ENCODE measurements at places on chromosomes 12 and 14.

DNA sequence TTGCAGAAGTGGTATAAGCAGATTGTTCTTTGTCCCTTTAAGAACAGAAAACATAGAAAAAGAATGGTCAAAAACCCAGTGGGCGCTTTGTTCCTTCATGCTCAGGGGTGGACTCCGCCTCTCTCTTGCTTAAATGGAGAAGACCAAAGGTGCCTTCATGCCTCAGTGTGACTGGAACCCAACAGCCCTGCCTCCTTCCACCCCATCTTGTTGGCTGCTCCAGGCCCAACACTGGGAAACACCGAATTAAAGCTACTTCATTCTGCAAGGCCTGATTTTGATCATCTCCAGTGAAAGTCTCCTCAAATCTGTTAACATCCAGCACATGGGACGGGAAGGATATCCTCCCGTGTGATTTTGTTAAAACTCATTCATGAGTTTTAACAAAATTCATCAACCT lies 103.7 kb downstream of the BCL11B start:
- no peak for DNase-seq

DNA sequence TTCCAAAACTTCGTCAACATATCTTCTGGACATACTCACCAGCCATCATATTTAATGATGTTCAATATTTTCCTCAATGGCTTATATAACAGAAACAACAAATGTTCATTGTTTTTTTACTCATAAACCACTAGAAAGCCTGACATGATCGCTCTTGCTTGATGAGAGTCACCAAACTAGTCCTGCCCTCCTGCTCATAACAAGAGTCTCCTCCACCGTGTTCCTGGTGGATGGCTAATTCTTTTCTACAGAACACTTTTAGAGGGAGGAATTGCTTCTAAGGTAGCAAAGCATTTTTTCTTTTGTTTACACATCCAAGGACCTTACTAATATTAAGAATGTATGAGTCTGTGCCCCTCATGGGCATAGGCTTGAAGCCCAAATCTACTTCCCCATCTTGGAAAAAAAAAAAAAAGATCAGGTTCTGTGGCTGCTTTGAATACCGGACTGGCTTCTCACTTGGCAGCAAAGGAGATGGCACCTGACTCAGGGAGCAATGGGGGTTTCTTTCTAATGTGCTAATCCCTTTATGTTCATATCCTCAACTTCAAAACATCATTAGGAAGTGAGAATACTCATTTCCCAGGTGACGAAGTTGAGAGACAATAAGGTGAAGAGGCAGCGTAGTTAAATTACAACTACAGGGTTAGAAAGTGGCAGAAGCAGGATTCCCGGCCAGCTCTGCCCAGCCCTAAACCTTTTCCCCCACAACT lies 188.8 kb downstream of the EPS8 start:
- DNase-seq = no peak

GRCh38 chr14:75904311-75904710 lies 77.5 kb downstream of the TGFB3 start:
- DNase-seq = no peak

- DNase-seq = no peak
Observed at GRCh38 chr14:60326274-60326673, 77.3 kb downstream of the PPM1A start.

GRCh38 chr12:53180931-53181645 lies 363 bp upstream of the CSAD start:
- peak; percentile 72 for DNase-seq

DNA sequence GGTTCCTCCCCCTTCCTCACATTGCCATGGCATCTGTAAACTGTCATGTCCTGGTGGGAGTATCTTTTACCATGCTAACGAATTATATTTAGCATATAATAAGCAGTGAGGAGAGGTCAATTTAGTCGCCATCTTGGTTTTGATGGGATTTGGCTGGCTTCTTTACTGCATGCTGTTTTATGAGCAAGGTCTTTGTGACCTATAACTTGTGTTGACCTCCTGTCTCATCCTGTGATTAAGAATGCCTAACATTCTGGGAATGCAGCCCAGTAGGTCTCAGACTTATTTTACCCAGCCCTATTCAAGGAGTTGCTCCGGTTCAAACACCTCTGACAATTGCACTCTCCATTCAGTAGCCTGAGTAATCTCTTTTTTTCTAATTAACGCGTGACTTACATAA lies 2.1 kb upstream of the EIF4B start:
- peak; percentile 32 for DNase-seq

GRCh38 chr12:50419112-50419909 lies 18.6 kb downstream of the LARP4 start:
- peak; percentile 17 for DNase-seq

- DNase-seq = no peak
Observed at GRCh38 chr14:91496790-91497189, 13.3 kb downstream of the PPP4R3A start.

- DNase-seq = peak; percentile 22
Observed at GRCh38 chr14:23284654-23285529, 1.0 kb downstream of the HOMEZ start.

- DNase-seq = peak; percentile 86
Observed at GRCh38 chr12:79407671-79408622, 282.8 kb downstream of the PAWR start.

DNA sequence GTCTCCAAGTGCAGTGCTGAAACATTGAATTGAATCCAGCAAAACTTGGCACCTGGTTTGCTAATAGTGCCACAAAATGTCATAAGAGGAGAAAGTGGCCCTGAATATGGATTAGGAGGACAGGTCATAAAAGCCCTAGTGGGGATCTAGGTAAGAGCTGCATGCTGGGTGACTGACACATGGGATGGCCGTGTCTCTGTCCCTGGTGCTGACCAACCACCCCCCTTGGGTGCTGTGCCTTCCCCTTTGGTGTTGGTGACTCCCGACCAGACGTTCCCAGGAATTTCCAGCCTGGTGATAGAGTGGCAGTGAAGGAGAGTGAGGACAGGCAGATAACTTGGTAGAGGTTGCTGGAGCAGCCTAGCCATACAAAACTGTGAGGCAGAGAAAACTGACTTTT lies 142.8 kb downstream of the VRK1 start:
- no peak for DNase-seq

- no peak for DNase-seq
Observed at GRCh38 chr12:32140877-32141276, 34.2 kb downstream of the BICD1 start.

DNA sequence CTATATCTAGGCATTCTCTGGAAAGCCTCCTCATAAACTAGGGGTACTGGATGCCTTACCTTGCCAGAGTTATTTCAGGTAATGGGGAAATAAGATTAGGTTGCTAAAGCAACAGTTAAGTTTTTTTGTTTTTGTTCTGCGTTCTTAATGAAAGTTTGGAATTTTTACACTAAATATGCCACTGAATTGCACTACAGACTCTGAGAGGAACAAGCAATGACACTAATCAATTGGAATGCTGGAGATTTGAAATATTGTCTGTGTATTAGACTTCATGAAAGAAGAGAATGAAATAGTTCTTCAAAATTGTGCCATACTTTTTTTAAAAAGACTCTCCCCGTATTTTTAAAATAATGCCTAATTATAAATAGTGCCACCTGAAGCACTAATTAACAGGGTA lies 287.8 kb downstream of the NAV3 start:
- no peak for DNase-seq

- DNase-seq = no peak
Observed at GRCh38 chr14:95495076-95495475, 21.4 kb downstream of the SYNE3 start.

DNA sequence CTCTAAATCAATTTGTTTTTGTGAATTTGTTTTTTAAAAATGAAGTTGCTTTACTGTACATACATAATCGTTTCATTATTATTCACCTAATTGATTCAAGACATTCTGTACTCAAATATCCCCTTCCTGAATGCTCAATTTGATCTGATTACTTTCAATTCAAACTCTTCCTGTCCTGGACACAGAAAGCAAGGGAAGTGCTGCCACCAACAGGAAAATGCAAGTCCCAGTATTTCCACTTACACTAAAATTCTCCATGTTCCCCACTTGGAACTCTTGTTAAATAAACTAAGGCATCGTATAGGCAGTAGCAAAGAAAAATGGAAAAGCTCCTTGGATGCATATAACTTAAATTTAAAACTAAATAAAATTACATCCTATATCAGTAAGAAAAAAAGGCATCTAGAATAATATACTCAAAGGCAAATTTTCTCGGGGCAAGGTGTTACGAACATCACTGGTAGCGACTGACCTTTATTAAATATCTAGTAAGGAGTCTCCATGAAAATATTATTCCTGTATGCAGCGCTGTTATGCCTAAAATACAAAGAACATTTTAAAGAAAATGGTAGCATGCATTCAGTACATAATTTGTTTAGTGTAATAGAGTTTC lies 72.0 kb upstream of the DBX2 start:
- DNase-seq = peak; percentile 20

DNA sequence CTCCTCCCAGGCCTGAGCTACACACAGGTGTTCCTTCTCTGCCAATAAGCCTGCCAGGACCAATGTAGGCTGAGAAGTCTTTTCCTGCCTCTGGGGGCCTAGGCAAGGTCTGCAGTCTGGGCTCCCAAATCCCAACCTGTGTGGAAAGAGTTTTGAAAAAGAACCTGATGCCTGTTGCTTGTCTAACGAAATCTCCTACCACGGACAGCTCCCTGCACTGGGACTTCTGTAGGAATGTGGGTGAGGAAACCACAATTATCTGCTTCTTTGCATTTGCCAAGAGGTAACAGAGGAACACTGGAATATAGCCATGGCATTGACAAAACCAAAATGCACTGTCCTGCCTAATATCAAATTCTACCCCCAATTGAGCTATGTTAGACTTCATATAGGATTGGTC lies 877.0 kb upstream of the TMEM132C start:
- DNase-seq = peak; percentile 30

- DNase-seq = peak; percentile 75
Observed at GRCh38 chr12:91178139-91178561, 4.5 kb downstream of the DCN start.

DNA sequence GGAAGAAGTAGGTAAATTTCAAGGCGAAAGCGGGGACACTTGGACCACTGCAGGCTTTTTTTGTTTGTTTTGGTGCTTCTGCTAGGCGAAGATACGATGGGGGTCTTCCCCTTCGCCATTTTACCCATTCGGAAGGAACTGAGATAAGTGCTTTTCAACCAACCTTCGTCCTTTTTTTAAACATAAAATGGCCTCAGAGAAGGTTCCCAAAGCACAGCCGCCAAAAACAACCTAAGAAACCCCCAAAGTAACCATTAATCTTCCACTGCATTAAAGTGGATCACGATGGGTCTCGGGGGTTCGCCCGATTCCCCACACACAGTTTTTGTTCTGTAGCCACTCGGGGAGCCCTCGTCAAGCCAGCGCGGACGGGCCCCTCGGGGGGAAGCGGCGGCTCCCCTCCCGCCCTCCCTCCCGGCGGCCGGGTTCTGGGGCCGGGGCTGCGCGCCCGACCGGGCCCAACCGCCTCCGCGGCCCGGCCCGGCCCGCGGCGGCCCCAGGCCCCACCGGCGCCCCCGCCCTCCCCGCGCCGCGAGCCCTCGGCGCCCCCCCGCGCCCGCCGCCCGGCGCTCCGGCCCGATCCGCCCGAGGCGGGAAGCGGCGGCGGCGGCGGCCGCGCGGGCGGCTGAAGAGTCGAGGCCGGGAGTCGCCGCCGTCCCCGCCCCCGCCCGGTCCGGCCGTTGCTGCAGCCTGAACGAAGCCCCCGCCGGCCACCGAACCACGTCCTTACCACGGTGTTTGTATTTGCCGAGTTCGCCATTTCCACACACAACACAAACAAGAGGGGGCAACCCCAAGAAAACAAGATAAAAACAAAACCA lies 790 bp downstream of the GTF2A1 start:
- peak; percentile 13 for DNase-seq

- no peak for DNase-seq
Observed at GRCh38 chr14:92472860-92473259, 40.7 kb upstream of the RIN3 start.
